ENCODE measurements at places on chromosomes 11 and 22.

GRCh38 chr11:116302756-116303155 lies 470.0 kb downstream of the BUD13 start:
- no peak for DNase-seq

- no peak for DNase-seq
Observed at GRCh38 chr11:92464822-92465221, 240.2 kb downstream of the FAT3 start.

DNA sequence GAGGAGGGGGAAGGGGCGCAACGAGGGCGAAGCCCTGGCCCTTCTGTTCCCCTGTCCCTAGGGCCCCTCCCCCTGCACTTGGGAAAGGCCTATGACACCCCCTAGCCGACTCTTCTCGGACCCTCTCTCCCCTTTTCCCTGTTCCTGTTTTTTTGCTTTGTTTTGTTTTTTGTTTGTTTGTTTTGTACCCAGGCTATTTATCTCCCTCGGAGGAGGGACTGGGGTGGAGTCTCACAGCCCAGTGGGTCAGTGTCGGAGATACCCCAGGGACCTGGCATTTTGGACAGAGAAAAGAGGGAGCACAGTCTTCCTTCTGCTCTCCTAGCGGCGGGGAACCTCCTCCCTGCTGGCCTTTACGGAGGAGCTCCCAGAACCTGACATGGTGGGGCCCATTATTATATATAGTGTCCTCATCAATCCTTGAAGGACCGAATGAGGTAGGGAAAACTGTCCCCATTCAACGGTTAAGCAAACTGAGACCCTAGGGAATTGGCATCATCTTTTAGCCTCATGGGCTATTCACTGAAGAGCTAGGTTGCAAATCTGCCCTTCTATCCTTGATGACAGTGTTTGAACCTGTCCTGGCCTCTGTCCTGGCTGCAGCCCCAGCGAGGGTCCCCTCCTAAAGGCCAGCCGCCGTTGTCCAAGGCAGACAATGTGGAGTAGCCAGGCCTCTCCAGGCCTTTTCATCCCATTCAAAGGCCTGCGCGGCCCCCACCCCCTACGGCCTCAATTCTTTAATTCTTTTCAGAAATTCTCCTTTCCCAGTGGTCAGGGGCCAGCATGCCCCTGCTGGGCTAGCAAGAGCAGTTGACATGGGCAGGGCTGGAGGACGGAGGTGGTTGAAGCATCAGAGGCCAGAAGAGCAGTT lies 911 bp downstream of the EMID1 start:
- no peak for DNase-seq

DNA sequence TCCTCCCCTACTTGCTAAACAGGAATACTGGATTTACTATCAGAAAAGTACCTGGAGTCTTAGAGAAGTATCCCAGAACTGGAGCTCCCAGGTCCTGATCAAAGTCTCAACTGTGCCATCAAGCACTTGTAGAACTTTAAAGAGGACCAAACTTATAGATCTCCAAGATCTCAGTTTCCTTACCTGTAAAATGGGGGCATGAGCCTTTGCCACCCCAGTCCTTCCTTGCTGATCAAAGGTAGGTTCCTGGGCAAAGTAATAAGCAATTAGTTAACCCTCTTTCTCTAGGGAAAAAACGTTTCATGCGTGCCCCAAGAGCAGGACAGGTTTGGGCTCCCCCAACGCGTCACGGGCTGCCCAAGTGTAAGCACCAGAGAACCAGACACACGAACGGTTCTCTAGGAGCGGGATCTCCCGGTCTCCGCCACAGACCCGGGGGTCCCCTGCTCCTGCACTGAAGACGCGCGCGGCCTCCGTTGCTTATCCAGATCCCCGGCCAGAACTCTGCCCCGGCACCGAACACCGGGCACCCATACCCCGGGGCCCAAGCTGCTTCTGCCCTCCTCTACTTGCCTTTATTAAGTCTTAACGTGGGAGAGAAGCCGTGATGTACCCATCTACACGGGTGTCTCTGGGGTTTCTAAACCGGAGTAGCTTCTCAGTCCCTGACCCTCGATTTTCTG lies 505 bp downstream of the ZNF214 start:
- DNase-seq, result peak; percentile 10

GRCh38 chr22:38485783-38486182 lies 17.9 kb downstream of the KDELR3 start:
- no peak for DNase-seq

- no peak for DNase-seq
Observed at GRCh38 chr22:47776329-47776728, 1013.9 kb downstream of the TBC1D22A start.

- DNase-seq, result no peak
Observed at GRCh38 chr11:16402654-16403447, 46.5 kb upstream of the SOX6 start.

DNA sequence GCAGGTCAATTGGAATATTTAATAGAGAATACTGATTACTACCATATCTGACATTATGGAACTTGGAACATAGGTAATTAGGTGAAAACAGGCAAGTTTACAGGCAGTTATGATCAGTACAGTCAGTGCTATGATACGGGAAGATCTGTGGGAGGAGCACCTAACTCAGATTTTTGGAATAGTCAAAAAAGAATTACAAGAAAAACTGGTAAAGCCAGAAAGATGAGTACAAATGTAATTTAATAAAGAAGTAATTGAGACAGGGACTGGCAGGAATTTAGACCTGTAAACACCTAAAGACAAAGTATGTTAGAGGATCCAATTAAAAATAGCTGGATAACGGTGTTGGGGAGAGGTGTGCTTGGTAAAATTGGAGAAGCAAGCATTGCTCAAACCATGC lies 206.5 kb upstream of the ANO5 start:
- DNase-seq, result no peak

- peak; percentile 8 for DNase-seq
Observed at GRCh38 chr11:47714554-47715081, 551 bp downstream of the AGBL2 start.

- no peak for DNase-seq
Observed at GRCh38 chr11:1370186-1371025, 19.3 kb upstream of the BRSK2 start.

DNA sequence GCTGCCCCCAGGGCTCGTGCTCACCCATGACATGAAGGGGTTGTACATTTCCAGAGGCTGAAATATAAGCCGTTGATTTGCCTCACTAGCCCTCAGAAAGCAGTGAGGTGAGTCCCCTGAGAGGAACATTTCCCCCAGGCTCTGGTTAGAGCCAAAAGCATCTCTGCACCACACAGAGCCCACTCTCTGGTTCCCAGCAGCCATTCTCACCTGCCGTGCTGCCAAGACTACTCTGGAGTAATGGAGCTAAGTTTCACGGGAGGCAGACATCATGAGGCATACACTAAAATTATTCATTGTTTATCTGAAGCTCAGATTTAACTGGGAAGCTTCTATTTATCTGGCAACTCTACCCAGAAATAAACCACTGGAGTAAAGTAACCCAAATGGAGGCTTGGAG lies 40.8 kb downstream of the CACNA1I start:
- DNase-seq, result no peak

DNA sequence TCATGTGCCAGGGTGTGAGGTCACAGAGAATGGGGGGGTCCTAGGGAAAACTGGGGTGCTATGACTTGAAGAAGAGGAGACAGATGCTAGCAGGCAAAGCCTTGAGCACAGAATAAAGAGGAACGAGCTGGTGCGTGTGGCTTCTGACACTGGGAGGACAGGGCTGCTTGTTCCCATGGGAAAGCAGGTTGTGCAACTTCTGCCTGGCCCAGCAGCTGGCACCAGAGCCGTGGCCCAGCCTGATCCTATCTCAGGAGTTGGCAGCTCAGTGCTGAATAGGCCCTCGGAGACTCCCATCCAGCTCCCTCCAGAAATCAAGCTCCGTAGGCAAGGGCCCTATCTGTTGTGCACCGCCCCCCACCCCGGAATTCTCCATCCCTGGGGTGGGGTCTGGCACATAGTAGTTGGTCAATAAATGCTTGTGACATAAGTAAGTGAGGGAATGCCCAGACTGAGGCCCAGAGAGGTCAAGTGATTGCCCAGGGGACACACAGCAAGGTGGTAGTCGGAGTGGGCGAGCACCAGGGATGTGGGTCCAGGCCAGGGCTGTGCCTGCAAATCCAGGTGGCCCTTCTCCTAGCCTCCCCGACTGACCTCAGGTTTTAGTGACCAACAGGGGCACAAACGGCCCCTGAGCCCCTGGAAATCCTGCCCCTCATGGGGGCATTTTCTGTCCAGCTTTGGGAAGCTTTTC lies 19.5 kb upstream of the FADD start:
- no peak for DNase-seq

GRCh38 chr11:35141071-35141470 lies 2.1 kb downstream of the CD44 start:
- DNase-seq, result no peak

GRCh38 chr22:27552863-27553262 lies 248.7 kb downstream of the MN1 start:
- no peak for DNase-seq

DNA sequence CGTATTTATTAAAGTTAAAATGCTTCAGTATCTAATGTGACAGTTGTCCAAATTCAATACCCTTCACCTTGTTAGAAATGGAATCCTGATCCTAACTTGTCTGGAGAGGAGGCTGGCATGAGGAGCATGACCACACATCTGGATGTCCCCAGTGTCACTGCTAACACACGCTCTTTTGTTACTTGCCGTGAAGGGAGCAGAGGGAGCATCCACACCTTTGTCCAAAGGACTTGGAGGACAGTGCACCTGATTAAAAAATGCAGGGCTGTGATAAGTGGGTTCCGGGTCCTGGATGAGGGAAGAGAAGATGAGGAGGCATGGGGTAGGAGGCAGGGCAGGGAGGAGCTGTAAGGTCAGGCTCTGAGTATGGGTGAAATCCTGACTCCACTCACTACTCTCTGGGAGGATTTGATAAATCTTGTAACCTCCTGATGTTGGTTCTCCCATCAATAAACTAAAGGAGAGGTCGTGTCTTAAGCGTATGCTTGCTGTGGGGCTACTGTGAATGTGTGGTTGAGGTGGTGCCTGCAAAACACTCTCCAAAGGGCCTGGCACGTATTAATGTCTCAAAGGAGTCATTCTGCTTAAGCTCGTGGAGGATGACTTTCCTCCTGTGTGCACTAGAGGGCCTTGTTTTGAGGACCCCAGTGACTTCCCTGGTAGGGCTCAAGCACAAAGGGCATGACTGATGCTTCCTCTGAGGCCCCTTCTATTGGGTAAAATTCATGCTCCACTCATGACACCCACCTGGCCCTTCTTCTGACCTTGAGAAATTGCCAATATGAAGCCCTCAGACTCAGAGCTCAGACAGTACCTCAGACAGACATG lies 16.8 kb upstream of the IGLL5 start:
- DNase-seq, result no peak
